DMS 273 treated with DMSO at 0.1 percent for 48 hours (cell line): ENCODE measurements at places on chromosomes 7 and 10.
A peak's percentile ranks its signal among the peaks of the same experiment; 100 is the strongest.

- DNase-seq = no peak
These were observed 346.5 kb upstream of the CACNA2D1 start for GRCh38 chr7:82789883-82790609.

DNA sequence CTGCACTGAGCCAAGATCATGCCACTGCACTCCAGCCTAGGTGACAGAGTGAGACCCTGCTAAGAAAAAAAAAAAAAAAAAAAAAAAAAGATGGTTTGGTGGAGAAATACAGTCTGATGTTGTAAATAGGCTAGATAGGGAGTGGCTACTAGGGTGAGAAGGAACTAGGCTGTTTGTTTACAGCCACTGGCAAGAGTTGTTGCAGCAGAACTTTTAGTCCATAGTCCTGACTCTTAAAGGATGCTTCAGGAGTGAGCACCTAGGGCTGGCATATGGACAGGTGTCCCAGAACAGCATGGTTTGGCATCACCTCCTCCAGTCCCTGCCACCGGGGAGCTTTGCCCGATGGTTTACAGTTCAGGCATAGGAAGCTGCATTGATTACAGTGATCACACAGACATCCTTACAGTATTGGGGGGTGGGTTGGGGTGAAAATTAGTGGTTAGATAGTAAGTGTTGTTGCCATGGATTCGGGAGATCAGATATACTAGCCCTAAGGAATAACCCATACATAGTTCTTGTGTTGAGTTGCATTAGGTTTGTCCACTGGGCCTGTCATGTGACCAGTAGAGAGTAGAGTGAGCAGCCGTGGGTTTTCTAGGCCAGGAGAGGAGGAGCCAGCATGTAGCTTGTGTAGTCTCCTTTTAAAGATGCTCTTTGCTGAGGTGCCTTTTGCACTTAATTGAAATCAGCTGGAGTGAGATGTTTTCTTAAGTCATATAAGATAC, 35.9 kb downstream of the ZRANB1 start:
- DNase-seq = no peak

GRCh38 chr7:105773030-105773460, 103.4 kb downstream of the ATXN7L1 start:
- DNase-seq = no peak

DNA sequence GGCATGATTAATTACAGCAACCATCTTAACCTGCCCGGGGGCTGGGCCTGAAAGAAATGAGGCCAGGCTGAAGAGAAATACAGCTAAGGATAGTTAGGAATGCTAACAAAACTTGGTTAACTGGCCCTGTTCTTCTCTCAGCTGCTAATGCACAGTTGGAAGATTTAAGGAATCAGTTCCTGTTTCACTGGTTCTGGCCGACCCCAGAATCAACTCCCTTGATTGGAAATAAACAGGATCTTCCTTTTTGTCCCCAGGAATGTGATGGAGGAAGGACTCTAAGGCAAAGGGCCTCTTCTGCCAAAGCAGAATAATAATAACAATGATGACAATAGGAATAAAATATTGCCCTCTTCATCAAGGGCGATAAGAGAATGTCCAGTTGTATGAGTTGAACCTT, 3.5 kb upstream of the LRMDA start:
- no peak for DNase-seq

GRCh38 chr7:564176-564865, 44.7 kb upstream of the PDGFA start:
- DNase-seq = no peak

GRCh38 chr10:88114368-88114767, 250.9 kb downstream of the PTEN start:
- peak; percentile 21 for DNase-seq

- DNase-seq = no peak
These were observed 146.3 kb downstream of the TCF7L2 start for GRCh38 chr10:113096128-113096996.
